Caki2 (cell line): ENCODE measurements at places on chromosomes 16 and 17. TPM values are rescaled to one million over a fixed set of nuclear protein-coding genes. Genes with fewer than 3 reads are reported as not detected.

- peak; percentile 3 for DNase-seq
Observed at GRCh38 chr16:64534180-64534780, 587.6 kb downstream of the CDH11 start.

DNA sequence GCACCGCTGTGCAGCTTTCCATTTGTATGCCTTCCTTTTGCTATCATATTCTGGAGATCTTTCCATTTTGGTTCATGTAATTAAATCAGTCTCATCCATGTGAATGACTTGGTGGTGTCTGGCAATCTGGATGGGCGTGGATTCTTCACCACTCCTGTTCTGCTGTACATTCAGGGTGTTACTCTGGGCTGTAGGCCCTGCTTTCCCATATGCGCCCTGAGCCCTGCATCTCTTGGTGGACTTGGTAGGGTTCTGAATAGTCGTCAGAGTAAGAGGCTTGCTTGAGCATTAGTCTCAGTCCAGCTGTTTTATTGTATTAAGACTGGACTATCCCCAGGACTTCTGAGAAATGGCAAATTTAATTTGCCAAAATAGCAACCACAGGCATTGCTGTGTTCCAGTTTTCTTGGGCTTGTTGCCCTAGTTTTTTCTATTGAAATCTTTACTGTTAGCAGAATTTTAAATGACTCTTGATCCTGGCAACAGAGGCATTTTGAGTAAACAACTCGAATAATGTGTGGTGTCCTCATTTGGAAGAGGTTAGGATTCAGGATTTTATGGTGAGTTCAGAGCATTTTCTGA, 14.9 kb downstream of the BANP start:
- DNase-seq = no peak

ACBD4 gene
- 7.8 and 16.7 TPM in 2 replicates for total RNA-seq

DNA sequence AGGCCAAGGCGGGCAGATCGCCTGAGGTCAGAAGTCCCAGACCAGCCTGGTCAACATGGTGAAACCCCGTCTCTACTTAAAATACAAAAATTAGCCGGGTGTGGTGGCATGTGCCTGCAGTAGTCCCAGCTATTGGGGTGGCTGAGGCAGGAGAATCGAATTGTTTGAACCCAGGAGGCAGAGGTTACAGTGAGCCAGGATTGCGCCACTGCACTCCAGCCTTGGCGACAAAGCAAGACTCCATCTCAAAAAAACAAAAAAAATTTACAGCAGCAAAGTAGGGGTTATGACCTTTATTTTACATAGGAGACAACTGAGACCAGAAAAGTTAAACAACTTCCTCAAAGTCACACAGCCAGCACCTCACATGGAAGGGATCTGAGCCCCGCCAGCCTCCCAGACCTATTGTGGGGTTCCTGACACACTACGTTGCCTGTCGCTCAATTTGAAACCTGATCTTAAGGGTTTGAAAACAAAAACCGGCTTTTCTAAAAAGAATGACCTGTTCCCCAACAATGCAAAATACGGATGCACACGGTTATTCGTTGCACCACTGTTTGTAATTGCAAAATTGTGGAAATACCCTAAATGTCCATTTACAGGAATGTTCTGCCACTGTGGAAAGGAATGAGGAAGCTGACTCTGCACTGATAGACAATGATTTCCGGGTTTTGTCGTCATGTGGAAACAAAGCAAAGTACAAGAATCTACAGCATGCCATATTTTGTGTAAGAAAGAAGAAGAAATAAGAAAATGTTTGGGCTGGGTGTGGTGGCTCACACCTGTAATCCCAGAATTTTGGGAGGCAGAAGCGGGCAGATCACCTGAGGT, 77.2 kb downstream of the CNGB1 start:
- peak; percentile 85 for DNase-seq

MYL11 gene
- not detected in 2 replicates for total RNA-seq

DNA sequence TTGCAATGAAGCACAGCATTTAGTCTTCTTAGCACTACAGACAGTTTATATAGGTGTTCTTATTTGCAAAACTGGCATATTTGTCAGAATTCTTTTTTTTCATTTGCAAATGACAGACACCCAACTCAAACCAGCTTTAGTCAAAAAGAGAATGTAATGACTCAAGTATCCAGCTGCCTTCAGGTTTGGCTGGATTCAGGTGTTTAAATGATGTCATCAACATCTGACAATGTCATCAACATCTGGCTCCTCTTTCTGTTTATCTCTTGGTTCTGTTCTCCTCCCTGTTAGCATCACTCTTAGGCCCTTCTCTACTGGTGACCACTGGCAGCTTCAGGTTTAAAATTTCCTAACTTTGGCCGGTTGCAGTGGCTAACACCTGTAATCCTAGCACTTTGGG, 18.9 kb downstream of the TMC5 start:
- DNase-seq = no peak

GRCh38 chr16:89346869-89347268, 129.4 kb downstream of the ZNF778 start:
- no peak for DNase-seq

GRCh38 chr16:66608241-66609138, 4.0 kb downstream of the CMTM3 start:
- DNase-seq = peak; percentile 81

DNA sequence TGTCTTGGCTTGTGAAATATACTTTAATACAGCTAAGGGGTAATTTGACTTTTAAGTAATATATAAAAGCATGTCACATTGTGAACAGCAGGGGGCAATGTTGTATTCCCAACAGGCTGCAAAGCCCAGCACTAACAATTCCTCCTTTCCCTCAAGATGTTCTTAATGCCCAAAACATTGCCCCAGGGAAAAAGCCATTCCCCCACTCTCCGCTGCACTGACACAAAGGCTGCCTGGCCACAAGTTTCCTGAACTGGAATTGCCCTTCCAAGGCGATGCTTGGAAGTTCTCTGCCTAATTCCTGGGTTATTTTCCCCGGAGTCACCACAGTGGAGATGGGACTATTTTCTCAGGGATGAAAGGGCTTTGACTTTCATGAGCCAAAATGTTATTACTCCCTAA, 27.2 kb downstream of the CLEC16A start:
- DNase-seq = peak; percentile 67

DNA sequence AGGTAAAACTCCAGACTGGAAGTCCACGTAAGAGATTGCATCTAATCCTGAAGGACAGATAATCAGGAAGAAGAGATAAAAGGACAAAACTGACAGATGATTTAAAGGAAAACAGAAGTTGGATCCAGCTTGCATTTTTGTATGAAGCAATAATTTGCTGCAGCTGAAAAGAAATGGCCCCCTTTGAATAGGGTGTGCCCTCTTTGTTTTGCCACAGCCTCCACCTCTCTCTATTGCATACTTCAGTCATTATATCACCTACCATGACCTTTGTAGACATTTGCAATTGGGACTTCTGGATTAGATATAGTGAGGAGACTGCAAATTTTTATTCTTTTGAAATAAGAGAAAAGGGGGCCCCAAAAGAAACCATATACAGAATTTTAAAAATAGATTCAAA, 8.1 kb downstream of the NOG start:
- no peak for DNase-seq

CCL5 gene
- 16.0 and 21.5 TPM in 2 replicates for total RNA-seq

DNA sequence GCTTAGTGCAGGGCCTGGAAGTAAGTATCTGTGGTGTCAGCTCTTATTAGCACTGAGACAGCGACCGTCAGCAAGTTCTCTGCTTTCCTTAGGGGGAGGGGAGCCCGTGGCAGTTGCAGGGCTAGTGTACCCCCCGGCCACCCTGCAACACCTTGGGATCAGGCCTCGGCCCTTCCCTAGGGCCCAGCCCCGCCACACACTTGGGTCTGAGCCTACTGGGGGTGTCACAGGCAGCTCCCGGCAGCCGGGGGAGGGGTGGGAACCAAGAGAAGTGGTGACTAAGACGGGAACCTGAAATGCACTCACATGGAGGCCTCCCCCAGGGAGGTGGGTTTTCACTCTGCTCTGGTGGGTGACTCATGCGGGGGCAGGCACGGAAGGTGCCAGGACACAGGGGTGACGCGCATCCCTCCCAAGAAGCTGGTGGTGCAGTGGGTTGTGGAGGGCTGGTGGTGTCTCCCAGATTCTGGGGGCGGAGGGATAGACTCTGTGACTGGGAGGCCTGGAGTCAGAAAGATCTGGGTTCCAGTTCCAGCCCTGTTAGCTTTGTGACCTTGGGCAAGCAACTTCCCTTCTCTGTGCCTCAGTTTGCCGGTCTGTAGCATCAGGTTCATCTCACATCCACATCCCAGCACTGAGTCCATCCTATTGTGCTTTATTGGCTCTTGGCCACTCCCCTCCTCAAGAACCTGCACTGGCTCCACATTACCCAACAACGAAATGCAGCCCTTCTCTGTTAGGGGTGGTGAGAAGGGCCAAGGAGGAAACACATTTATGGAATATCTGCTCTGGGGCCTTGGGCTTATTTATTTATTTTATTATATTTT, 44.5 kb downstream of the LAT start:
- DNase-seq = peak; percentile 77

- DNase-seq = peak; percentile 79
Observed at GRCh38 chr16:84699712-84700445, at the start of gene USP10. TSS of gene USP10 (plus strand) at chr16:84700000. CDS start at chr16:84700091, 91 bp downstream.

- no peak for DNase-seq
Observed at GRCh38 chr16:4114257-4115208, 1.7 kb downstream of the ADCY9 start.

CCL7 gene
- not detected in 2 replicates for total RNA-seq

- DNase-seq = no peak
Observed at GRCh38 chr17:82384051-82384729, 12.6 kb downstream of the UTS2R start.

RPRML gene
- total RNA-seq = not detected in 2 replicates

- DNase-seq = no peak
Observed at GRCh38 chr17:1505586-1505985, 10.8 kb downstream of the INPP5K start.

DNA sequence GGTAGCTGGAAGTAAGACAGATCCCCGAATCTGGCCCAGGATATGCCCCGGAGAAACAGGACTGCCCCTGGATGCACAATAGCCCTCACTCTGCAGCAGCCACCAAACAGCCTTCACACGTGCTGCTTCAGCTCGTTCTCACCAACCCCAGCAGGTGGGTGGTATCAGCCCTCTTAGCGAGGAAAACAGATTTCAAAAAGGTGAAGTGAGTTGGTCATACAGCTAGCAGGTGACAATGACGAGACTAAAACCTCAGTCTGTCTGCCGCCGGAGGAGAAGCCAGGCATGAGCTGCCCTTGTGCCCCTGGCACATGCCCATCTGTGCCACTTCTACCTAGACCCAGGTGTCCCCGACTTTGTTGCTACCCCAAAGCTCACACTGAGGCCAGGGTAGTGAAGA, 92.4 kb downstream of the YPEL2 start:
- no peak for DNase-seq

GRCh38 chr16:11208916-11209665, 46.9 kb downstream of the SOCS1 start:
- DNase-seq = no peak

DNA sequence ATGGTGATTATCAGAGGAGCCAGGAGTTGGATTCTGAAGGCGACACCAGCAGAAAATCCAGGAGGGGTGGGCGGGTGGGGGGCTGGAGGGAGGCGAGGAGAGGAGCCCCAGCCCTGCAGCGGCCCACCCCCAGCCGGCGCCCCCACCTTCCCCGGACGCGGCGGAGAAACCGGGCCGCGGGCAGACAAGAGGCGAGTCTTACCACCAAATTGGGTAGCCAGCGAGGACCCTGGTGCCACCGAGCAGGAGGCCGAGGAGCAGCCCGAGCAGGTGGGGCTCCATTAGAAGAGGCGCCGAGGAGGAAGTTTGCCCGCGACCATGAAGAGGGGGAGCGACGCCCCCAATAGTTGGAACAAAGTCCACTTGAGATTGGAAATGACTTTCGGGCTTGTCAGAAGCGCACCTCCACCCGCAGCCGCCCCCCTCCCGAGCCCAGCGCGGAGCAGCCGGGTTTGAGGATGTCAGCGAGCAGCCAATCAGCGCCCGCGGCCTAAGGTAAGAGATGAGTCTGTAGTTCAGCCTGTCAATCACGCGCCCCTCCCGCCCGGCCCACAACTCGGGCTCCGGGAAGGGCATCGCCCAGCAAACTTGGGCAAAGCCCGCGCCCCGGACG, at the start of gene WNT3:
WNT3 (minus strand) TSS at position 377 of the 613 bp plus-strand sequence; CDS start at position 282, 95 bp downstream.
- DNase-seq = no peak

ANTKMT gene
- 95.7 and 164 TPM in 2 replicates for total RNA-seq

- DNase-seq = peak; percentile 22
Observed at GRCh38 chr17:50935221-50935995, 69.3 kb upstream of the TOB1 start.

CRISPLD2 gene
- 0.84 and 5.1 TPM in 2 replicates for total RNA-seq

- no peak for DNase-seq
Observed at GRCh38 chr17:539766-540165, 174.9 kb downstream of the VPS53 start.

KRTAP4-7 gene
- total RNA-seq = not detected in 2 replicates

TPPP3 gene
- total RNA-seq = 4.6 and 22.3 TPM in 2 replicates

DNA sequence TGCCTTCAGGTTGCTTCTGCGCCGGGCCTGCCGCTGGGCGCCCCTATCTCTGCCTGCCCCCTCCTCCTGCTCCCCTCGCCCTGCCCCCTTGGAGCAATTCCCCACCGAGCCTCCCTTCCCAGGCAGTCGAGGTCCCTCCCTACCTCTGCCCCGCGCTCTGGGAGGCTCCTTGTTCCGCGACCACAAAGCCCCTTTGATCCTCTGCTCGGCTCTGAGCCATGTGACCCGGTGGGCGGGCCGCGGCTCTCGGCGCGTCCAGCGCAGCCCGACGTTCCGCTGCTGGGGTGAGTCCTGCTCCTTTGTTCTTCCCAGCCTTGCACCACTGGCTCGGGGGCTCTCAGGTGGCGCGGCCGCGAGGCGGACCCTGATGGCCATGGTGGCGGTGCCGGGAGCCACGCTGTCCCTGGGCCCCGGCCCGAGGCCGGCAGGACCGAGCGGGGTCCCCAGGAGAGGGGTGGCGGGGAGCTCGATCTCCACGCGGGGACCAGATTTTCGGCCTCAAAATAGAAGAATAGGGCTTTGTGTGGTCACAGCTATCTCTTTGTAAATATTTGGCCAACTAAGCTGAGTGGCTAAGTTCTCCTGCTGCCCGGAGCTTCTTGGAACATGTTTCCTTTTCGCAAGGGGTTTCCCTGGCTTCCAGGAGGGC, 310.6 kb downstream of the SEC14L1 start:
- no peak for DNase-seq

KRT17 gene
- total RNA-seq = not detected in 2 replicates

KRT24 gene
- not detected in 2 replicates for total RNA-seq

- no peak for DNase-seq
Observed at GRCh38 chr16:61987474-61988012, 48.7 kb downstream of the CDH8 start.

GRCh38 chr16:56830669-56831068, 34.3 kb upstream of the SLC12A3 start:
- no peak for DNase-seq

RAI1 gene
- total RNA-seq = 7.6 and 14.8 TPM in 2 replicates

KRTAP4-9 gene
- total RNA-seq = not detected in 2 replicates

DNA sequence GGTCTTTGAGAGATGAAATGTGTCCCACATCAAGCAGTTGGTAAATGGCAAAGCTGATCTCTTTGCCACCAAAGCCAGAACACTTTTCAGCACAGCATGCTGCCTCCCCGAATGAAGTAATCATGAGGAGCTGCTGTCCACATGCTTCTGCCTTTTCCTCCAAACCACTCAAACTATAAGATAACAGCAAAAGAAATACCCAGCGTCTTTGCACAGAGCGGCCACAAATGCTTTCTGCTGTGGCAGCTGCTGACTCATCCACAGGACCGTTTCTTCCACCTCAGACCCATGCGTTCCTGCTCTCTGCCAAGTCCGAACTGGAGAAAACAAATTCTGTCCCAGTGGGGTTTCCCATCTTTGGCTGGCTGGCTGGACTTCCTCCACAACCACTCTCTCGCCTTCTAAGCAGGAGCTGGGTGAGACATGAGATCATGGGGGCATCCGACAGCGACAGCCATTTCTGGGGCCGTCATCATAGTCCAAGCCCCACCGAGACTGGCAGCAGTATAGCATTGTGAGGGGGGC, 27.1 kb downstream of the TBC1D3B start:
- DNase-seq = no peak

CUEDC1 gene
- 24.8 and 47.7 TPM in 2 replicates for total RNA-seq
